ENCODE measurements at places on chromosomes 3 and 15.

DNA sequence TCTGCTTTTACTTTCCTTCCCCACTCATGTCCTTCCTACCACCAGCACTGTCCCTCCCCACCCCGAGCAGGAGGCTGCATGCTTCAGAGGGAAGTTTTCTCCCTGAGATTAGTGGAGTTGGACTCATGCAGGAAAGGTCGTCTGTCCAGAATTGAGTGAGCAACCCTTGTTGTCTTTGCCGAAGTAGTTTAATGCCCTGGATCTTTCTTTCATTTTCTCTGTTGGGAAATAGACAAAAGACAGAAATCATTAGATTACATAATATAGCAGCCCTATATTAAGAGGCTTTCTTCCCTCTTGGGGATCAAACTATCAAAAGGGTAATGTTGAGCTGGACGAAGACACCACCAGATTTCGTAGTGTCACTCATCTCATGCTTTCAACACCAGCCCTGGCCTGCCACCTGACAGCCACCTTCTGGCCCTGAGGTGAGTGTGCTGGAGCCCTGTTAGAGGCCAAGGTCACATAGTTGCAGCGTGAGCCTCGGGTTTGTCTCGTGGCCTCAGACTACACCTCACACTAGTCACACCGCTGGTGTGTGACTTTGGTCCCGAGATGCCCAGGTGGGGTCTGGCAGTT, 231.0 kb downstream of the ITPR1 start:
- no peak for DNase-seq

DNA sequence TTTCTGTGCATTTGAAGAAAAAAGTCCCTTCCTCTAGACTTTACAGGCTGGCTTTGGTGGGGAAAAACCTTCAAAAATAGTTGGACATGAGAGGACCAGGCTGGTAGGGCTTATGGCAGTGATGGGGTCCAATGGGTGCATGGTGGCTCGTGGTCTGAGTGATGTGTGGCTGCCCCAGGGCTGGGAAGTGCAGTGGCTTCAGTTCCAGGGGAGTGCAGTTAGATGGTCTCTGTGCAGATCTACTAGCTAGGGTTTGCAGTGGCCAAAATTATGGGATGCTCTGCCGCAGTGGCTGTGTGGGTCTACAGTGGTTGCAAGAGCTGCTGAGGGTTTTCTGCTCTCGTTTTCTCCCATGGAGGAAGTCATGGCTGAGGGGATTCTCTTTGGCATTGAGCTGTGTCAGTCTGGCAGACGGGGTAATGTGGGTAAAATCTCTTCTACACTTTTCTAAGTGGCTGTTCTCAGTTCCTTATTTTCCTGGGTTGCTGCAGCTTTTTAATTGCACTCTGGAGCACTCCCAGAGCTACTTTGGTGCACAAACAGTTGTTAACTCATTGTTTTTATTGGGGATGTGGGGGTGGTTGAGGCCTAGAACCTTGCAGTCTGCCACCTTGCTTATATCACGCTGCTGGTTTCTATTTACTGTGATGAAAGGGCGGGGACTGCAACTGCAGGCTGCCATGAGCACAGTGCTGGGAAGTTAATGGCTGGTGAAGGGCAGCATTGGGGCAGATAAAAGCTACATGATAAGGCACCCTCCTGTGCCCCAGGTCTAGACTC, 1324.6 kb downstream of the NSUN3 start:
- DNase-seq, result no peak

DNA sequence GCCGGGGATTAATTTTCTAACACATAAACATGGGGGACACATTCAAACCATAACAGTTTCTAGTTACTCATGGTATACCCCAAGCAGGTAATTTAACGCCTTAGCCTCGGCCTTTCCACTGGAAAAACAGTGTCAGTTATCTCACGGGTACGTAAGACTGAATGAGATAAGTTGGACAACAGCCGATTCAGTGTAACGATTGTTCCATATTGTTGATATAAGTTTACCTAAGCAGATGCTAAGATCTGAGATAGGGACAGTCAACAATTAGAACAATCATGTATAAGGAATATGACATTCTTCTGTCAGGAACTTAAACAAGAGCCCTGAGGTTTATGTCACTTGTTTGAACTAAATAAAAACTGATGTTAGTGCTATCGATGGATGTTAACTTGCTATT, 130.8 kb downstream of the GHSR start:
- no peak for DNase-seq

DNA sequence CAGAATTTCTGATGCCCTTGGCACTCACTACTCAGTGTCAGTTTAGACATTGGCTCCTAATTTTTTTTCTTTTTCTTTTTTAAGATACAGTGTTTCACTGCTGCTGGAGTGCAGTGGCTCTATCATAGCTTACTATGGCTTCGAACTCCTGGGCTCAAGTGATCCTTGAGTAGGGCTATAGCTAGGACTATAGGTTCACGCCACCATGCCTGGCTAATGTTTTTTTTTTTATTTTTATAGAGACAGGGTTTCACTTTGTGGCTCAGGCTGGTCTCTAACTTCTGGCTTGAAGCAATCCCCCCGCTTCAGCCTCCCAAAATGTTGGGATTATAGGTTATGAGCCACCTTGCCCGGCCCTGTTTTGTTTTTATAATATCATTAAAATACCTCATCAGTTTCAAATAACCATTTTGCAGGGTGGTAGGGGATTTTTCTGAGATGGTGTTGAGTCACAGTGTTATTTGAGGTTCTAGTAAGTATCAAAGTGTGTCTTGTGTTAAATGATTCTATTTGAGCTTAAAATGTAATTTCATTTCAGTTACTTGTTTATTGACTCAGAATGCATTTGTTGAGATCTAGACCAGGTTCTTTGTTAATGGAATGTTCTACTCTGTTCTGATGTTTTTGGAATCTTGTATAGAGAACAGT, 7.0 kb downstream of the FNDC3B start:
- no peak for DNase-seq

DNA sequence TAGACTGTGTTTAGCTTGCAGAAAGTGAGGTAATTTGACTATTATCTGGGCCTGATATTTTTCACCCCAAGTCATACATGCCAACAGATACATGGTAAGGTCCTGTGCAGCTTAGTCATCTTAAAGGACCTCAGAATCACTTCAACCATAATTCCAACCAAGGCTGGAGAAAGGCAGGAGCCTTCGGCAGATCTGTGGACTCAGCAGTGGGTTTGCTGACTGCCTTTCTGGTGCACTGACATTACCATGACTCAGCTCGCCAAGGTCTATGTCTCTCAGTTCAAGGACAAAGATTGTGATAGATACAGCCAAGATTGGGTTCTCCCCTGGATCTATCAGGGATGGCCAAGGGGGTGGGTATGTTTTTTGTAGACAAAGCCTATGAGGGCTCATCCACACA, 32.7 kb downstream of the LYZL4 start:
- no peak for DNase-seq

GRCh38 chr3:31770822-31771326, 210.2 kb downstream of the OSBPL10 start:
- no peak for DNase-seq

DNA sequence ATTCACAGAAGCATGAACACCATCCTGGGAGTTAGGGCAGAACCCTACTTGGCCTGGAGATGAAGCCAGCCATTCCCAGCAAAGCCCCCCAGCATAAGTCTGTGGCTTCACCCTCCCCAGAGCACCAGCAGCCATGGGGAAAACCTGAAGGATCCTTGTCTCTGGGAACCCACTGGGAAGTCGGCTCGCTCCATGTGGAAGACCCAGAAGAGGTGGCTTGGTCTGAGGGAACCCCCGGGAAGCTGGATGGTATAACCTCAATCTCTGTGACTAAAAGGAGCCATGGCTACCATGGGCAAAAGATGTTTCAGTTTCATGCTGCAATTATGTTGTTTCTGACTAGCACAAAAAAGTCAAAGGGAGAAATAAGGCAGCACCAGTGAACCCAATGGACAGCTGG, 11.8 kb upstream of the RPUSD3 start:
- no peak for DNase-seq

DNA sequence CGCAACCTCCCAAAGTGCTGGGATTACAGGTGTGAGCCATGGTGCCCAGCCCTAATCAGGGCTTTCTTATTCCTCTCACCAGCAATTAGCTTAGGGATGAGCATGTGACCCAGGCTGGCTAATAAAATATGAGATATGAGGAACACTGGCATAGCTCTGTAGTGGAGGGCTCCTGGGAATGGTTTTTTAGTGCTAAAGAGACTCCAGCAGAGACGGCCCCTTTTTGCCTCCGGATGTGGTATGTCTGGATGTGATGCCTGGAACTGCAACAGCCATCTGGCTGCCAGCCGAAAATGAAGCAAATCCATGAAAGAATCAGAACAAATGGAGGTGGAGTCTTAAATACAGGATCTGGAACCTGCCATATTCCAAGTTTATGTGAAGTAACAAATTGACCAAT, 69.1 kb upstream of the MAGI1 start:
- DNase-seq, result peak; percentile 28

- no peak for DNase-seq
Observed at GRCh38 chr3:4042070-4042469, 242.8 kb downstream of the LRRN1 start.

DNA sequence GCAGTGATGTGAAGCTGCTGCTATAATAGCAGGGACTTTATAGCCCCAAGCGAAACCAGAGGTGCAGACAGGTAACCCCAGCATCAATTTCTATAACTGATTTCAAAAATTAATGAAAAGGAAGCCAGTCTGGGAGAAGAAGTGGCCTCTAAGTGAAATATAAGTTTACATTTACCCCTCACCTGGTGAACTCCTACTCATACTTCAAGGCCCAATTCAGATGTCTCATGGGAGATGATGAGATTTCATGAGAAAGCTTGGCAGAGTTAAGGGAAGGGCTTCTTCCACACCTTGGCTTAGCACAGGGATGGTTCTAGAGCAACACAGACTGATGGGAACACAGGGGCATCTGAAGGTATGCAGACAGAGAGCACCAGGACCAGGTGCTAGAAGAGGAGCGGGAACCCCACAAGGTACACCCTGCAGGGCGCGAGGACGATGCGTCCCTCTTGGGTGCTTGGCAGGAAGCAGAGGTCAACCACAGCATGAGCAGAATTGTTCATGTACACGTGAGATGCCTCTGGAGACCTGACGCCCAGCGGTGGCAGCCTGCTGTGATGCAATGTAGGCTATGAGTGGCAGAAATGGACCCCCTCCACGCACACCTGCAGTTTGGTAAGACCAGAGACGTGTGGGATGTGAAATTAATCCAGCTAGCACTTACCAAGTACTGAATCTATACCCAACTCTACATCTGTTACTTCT, 102.9 kb downstream of the SRGAP3 start:
- no peak for DNase-seq

GRCh38 chr3:187935623-187936156, 190.4 kb upstream of the BCL6 start:
- DNase-seq, result no peak

- no peak for DNase-seq
Observed at GRCh38 chr3:137343283-137343682, 385.5 kb downstream of the IL20RB start.

DNA sequence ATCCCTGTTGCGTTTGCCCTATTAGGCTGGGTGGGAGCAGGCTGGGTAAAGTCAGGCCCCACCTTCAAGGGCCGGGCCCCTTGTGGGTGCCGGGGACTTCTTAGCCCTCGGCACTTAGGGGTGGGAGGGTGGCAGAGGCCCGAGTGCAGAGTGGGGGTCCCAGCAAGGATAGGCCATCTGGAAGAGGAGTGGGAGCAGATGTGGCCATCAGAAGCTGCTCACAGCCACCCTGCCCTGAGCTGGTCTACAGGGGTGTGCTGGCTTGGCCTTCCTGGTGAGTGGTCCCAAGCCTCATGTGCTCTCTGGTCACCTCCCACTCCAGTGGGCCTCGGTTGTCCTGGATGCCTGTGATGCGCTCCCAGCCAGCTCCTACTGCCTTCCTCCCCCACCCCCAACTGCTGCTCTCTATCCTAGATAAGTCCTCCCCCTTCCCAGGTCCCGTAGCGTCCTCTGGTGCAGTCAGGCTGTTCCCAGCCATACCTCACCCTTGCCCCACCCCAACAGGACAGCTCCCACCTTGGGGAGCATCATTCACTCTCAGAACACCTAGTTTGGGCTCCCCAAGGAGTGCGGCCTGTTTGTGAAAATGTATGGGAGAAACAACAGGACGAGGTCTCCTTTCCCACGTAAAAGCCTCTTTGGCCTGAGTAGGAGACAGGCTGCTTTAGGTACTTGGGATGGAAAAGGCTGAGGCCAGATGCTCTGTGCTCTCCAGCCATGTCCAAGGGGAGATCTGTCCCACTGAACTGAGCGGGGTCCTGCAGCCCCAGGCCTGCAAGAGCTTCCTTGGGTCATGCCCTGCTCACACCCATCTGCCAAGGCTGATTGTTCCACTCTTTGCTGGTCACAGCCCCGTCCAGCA, 24.9 kb upstream of the PLXNA1 start:
- DNase-seq, result no peak

GRCh38 chr3:141649871-141650270, 88.2 kb upstream of the RNF7 start:
- no peak for DNase-seq

DNA sequence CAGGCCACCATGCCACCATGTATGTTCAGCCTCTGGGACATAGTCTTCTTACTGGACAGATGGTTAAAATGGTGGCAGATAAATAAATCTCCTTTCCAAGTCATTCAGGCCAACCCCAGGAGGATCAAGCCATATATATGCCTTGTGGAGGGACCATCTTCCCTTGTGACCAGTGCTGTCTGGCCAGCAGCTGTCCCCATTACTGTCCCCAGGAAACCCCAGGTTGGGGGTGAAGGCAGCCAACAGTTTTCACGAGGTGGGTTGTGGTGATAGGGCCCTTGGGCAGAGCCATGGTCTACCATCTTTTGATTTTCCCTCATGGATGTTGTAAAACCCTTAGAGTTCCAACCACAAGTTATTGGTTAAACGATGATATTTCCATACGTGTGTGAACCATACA, 48.7 kb upstream of the PCSK6 start:
- no peak for DNase-seq

DNA sequence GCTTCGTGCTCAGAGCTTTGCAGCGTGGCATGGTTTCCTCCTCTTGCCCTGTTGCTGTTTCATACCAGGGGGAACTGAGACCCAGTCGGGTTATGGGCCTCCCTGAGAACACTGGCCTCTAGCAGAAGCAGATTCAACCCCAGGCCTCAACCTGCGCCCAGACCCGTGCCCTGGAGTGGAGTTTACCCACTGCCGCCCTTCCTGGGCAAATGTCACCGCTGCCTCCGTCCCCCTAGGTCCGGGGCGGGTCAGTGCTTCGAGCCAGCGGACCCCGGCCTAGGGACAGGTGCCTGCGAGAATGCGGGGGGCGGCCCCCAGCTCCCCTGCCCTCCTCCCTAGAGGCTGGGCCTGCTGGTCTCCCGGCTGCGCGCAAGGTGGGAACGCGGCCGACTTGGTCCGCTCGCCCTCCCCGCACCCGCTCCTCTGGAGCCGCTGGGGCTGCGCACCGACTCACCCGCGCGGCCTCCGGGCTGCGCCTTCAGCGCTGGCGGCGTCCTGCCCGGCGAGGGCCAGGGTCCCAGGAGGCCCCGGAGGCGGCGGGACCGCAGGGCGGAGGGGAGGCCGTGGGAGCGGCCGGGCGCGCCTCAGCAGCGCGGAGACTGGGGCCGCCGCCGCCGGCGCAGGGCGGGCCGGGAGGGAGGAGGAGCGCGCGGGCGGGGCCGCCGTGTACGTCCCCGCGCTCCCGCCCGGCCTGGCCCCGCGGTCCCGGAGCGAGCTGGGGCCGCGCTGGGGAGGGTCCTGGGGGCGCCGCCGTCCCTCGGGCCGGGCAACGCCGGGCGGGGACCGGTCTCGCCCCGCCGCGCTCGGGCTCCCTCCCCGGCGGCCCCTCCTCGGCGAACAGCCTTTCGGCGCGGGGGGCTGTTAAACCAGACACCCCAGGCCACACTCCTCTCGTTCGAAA, at the start of gene PIGZ:
Gene PIGZ (minus strand): TSS at position 601 of the 901 bp plus-strand sequence. CDS start 16,802 bp downstream, outside the sequence.
- peak; percentile 78 for DNase-seq

All from AG08396 (cell line).